ENCODE measurements at places on chromosomes 1 and 21.

DNA sequence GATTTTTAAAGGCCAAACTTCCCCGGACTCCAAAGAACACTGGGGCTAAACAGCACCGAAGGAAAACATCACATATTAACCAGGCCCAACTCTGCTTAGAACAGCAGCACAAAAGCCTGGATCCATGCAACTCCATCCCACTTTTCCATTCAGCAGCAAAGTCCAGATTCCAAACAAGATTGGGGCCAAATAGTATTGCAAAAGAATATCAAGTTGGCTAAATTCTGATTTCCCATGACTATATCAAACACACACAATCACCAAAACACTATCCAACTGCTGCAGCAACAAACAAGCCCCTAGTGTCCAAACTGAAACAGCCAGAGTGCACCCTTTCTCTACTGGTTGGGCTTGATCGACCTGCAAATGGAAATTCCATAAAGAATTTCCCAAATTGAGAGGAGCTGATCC, 19.4 kb upstream of the TMEM125 start:
- DNase-seq, result no peak

DNA sequence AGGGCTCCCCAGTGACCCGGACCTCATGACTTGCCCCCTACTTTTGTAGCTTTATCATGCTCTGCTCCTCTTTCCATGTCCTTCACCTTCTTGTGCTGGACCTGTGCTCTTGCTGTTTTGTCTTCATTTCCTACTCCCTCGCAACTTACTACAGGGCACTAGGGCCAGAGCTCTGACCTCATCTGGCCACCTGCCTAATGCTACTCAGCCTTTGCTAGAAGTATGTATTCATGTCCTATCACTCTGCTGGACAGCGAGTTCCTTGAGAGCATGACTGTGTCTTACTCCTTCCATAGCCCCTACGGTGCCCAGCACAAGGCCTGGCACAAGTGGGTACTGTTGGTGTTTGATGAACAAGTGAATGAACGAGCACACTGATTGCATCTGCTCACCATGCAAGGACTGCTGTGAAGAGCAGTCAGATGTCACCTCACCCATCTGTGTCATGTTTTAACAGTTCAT, 1.9 kb downstream of the MTFR1L start:
- no peak for DNase-seq

- peak; percentile 78 for DNase-seq
Observed at GRCh38 chr1:25796811-25797458, 3.1 kb upstream of the SELENON start.

- DNase-seq, result no peak
Observed at GRCh38 chr1:24657781-24658180, 14.7 kb downstream of the SRRM1 start.

GRCh38 chr1:87331365-87332241, 2.9 kb downstream of the LMO4 start:
- no peak for DNase-seq

- no peak for DNase-seq
Observed at GRCh38 chr1:150627826-150628410, 1.5 kb downstream of the ENSA start.

- no peak for DNase-seq
Observed at GRCh38 chr1:234645474-234645953, 35.5 kb upstream of the IRF2BP2 start.

DNA sequence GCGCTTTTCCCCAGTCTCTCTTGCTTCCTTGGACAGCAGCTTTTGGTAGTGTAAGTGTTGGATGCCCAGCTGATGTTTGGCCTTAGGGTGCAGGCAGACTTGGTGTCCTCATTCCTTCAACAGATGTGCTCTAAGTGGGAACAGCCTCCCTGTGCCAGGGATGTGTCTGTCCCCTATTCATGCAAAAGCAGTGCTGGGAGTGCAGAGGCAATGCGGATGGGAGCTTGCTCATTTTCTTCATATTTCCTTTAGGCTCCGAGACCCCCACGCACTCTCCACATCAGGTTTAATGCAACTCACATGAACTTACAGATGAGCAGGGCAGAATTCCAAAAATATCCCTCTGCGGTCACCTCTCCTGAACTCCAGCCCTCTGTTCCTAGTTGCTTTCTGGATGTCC, 96.1 kb downstream of the IER5 start:
- DNase-seq, result no peak

DNA sequence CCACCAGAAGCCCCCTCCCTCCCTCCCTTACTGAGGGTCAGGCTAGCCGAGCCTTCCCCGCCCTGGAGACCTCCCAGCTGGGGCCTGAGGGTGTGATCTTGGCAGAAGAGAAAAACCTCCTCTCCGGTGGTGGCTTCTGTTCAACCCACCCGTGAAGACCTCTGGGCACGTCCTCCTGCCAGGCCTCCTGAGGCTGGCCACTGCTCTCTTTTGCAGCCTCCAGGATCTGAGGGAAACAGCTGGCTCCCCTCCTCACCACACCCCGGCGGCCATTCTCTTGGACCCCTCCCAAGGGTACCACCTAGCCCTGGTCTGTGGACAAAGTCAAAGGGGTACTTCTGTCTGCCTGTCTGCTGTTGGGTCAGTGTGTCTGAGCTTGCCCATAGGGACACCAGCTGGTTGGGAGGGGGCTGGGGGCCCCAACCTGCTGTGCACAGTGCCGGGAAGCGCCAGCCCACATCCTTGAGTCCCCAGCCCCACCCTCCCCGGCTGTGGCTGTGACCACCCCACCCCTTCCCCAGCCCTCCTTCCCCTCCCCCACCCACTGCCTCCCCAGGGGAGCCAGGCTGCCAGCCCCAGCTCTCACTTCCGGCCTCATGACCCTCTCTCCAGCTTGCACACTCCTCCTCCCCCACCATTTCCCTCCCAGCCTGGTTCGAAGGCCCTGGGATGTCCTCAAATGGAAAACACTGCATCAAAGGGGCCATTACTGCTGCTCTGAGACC, 48.1 kb downstream of the AHDC1 start:
- no peak for DNase-seq

GRCh38 chr1:192669174-192669573, 33.2 kb downstream of the RGS13 start:
- no peak for DNase-seq

DNA sequence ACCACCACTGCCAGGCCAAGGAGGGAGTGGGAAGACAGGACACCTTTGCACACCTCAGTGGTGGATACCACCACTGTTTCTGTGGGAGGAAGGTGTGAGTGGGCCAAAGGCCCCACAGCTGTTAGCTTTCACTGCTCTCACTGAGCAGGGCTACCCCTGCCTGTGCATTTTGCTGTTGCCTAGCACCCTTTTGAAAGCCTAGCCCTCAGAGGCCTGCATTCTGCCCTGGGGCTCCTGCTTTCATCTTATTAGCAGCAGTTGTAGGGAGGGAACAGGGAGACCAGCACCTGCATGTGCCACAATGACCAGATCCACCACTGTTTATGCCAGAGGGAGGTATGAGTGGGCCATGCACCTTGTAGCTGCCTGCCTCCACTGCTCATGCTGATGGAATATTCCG, 110.9 kb upstream of the C21orf91 start:
- DNase-seq, result no peak

DNA sequence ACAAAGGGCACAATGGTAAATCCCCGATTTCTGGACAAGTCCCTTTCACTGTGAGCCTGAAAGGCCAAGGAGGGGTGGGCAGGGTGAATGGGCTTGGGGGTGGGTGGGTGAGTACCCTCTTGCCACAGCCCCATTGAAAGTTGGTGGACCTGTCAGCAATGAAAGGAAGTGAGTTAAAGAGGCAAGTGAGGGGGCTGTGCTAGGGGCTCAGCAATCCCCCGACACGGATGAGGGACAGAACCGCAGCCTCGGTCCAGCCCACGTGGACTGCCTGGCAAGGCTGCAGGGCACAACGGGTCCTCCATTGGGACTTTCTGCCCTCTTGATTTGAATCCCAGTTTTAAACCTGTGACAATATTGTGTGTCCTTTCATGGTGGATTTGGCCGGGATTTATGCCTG, 255.3 kb downstream of the FOXD2 start:
- no peak for DNase-seq

- no peak for DNase-seq
Observed at GRCh38 chr1:146031476-146031875, 9.9 kb upstream of the HJV start.

GRCh38 chr1:25462732-25463131, 32.0 kb downstream of the MACO1 start:
- no peak for DNase-seq

DNA sequence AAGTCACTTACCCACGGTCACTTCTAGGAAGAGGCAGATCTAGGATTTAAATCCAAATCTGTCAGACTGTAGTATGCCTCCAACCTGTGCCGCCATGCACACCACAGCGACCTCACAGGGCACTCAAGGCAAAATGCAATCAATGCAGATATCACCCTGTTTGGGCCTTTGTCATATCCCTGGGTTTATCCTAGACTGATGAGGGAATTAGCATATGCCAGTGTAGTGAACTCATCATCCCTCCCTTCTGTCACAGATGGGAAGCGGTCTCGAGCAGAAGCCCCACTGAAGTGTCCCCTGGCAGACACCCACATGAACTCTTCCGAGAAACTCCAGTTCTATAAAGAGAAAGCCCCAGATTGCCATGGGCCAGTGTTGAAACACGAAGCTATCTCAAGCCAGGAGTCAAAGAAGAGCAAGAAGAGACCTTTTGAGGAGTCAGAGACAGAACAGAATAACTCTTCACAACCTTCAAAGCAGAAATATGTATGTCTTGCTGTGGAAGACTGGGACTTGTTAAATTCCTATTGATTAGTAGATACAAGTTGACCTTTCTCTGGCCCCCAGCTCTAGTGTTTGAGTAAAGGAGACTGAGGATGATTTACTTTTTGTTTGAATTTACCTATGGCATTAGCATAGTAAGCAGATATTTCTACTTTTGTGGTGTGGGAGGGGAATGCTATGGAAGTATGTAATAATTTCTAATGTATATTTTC, 21.4 kb downstream of the LRRC42 start:
- no peak for DNase-seq

GRCh38 chr1:32619701-32620485, 30.5 kb downstream of the ZBTB8OS start:
- no peak for DNase-seq

GRCh38 chr1:46533179-46533864, 18.1 kb downstream of the KNCN start:
- DNase-seq, result peak; percentile 15

- no peak for DNase-seq
Observed at GRCh38 chr21:35969281-35969680, 91.0 kb downstream of the SETD4 start.

DNA sequence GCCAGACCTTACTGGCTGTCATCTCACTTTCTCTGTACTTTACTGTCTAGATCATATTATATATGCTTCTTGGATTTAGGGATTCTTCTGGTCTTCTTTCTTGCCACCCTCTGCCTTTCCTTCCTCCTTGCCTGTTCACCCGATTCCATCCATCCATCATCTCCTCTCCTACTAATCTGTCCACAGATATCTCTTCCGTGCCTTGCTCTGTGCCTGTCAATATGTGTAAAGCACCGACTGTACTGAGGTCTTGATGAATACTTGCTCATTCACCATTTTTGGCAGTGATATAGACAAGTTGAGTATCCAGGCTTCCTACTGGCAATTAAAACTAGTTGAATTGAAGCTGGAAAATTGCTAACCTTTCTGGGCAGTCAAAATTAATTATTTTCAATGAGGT, 8.1 kb downstream of the FMN2 start:
- DNase-seq, result no peak

- DNase-seq, result no peak
Observed at GRCh38 chr1:1215080-1215676, 1.2 kb upstream of the TNFRSF4 start.

GRCh38 chr1:45522324-45523104, 830 bp upstream of the PRDX1 start:
- no peak for DNase-seq

DNA sequence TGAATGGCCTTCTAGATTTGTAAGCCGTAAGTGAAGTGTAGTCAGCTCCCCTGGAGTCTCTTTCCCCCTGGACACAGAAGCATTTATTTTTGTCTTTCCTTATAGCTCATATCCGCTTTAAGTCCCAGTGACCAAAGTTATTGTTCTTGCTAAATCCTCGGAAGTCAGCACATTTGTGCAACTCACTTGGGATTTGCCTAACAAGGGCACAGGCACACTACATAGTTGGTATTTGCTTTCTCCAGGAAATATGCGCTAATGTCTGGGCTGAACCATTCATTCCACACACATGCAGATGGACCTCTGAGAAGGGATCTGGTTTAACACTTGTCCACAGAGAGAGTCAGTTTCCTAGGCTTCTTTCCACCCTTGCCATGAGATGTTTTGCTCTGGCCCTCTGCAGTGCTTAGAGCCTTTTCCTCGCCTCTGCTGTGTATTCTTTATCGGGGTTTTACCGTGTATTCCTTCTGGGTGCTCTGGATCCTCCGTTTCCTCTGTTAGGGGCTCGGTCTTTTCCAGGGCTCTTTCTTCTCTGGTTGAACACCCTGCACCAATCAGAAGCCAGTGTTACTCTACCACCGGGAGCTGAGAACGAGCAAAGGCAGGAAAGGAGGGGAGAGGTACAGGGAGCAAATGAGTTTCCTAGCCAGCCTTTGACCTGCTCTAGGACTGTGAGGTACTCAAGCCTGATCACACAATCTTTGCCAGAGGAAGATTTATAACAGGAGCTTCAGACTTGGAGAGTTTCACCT, 72.4 kb downstream of the ABCA4 start:
- DNase-seq, result no peak

- DNase-seq, result no peak
Observed at GRCh38 chr1:65830306-65830705, 37.6 kb downstream of the PDE4B start.

DNA sequence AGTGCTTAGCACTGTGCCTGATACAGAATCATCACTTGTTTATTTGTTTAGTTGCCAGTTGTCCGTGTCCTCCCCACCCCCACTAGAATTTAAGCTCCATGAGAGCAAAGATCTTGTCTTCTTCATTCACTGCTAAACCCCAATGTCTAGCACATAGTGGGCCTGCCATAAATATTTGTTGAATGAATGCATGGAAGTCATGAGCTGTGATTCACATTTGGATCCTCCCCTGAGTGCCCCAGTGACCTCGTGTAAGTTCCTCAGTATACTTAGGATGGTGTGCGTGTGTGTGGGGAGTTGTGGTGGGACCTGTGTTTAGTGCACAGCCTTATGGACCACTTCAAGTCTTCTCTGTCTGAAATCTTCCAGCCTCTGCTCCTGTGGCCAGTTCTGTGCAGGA, 23.1 kb downstream of the IER5 start:
- no peak for DNase-seq

DNA sequence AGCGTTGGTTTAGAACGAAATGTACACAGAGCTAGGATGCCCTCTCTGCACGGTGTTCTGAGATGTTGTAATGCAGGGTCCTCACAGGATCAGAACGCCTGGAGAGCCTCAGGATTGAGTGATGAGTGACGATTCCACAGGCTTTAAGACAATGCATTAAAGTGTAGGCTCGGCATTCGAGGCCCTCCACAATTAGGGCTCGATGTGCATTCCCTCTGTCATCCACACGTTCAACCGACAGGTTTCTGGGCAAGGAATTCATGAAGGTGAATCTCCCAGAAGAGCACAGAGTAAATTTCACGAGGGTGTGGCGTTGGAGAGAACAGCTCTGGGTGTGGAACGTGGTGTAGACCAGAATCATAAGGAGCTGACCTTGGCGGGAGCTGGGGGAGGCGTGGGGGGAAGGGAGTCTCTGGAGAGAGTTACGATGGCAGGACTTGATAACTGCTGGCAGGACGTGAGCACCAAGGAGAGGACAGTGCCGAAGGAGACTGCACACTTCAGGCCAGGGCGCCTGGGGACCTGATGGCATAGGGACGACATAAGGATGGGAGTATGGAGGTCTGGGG, 51.0 kb upstream of the EFHD2 start:
- no peak for DNase-seq

GRCh38 chr1:46769028-46769740, 29.7 kb upstream of the CYP4B1 start:
- DNase-seq, result no peak

- no peak for DNase-seq
Observed at GRCh38 chr1:159469921-159470533, 30.5 kb downstream of the OR10J1 start.

Data from activated naive CD8-positive, alpha-beta T cell treated with anti-CD3 and anti-CD28 coated beads, Interleukin-2, amount 50 U/mL, for 16 hours (primary cell).